ENCODE measurements at places on chromosomes 1 and 21.

DNA sequence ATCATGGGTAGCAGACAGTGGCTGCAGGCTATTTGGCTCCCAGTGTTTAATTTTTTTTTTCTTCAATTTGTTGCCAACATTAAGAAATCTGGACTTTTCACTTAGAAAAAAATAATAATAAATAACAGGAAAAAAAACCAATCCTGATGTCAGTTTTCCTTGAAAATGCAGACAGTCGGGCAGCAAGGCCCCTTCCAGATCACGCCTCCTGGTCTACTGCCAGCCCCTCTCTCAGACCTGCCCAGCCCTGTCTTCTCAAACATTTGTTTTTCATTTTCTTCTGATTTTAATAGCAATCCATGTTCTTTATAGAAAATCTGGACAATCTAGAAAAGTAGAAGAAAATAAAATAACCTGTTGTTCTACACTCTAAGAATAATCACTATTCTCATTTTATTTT is 15.5 kb downstream of the IFNGR2 start:
- DNase-seq, result no peak

GRCh38 chr1:217072926-217073325 is 349.7 kb upstream of the ESRRG start:
- no peak for DNase-seq

GRCh38 chr21:37737507-37737906 is 178.8 kb downstream of the KCNJ6 start:
- no peak for DNase-seq

DNA sequence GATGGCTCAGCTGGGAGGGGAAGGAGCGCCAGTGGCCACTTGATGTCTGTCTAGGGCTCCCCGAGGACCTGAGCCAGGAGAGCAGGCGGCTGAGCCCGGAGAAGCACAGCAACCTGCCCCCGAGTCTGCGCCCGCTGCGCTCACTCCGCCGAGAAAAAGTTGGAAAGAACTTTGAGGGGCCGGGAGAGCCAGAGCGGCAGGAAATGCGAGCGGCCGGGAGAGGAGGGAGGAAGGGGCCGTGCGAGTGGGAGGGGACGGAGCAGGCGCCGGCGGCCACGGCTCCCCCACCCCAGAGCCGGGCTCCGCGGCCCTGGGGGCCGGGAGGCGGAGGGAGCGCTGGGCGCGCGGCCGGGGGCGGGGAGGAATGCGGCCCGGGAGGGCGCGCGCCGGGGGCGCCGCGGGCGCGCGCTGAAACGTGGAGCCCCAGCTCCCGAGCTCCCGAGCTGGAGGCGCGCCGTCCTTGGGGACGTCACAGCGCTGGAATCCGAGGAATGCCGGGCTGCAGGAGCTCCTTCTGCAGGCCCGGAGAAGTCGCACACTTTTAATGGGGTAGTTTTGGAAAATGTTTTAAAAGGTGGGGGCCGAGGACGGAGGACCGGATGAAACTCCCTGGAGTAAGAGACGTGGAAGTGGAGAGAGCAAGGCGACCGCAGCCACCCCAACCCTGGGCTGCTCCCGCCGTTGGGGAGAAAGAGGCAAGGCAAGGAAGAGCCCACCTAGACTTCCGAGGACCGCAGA is at the start of gene PTPN14:
TSS of gene PTPN14 (minus strand) at position 167 of the 738 bp plus-strand sequence. CDS start 86,799 bp downstream, outside the sequence.
- DNase-seq, result peak; percentile 88

DNA sequence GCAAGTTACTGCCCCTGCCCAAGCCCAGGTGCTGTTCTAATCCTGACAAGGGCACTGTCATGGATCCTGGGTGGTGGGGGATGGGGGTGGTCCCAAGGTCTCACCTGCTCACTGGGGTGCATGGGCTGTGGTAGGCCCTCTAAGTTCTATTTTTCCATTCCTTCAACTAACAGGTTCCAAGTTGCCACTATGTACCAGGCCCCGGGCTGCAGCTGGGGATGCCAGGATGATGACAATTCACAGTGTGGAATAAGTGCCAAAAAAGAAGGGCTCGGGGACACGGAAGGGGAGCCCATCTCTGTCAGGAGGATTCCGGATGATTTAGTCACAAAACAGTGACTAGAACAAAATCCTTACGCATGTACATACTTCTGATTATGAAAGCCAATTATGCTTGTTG is 76.0 kb downstream of the STUM start:
- no peak for DNase-seq

DNA sequence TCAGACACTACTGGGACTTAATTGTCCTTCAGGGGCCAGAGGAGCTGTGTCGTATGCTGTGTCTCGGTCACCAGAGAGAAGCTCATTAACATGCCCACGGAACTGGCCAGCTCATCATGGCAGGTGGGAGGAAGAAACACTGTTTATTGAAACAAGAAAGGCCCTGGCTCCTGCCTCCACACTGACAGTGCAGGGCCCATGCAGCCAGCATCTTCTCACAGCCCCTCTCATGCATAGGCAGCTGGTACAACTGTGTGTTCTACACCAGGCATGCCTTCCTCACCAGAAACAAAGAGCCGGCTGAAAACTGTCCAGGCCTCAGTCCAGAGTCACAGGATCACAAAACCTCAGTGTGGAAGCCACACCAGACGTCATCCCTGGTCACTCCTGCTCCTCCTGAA is 106.0 kb downstream of the UBE2U start:
- DNase-seq, result no peak

DNA sequence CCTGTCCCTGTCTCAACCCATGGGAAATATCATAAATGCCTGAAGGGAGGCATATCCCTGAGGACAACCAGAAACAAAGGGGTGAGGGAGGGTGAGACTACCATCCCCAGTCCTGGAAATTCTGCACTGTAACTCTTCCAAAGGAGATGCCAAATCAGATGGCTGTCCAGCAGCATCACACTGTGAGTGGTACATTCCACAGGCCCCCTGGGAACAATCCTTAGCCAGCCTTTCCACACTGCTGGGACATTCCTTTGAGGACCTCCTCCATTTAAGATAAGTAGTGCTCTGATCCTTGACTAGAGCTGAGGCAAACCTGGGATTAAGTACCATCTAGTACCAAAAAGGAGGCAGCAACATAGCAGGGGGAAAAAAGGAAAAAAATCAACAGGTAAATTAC is 10.7 kb downstream of the IVL start:
- DNase-seq, result no peak

DNA sequence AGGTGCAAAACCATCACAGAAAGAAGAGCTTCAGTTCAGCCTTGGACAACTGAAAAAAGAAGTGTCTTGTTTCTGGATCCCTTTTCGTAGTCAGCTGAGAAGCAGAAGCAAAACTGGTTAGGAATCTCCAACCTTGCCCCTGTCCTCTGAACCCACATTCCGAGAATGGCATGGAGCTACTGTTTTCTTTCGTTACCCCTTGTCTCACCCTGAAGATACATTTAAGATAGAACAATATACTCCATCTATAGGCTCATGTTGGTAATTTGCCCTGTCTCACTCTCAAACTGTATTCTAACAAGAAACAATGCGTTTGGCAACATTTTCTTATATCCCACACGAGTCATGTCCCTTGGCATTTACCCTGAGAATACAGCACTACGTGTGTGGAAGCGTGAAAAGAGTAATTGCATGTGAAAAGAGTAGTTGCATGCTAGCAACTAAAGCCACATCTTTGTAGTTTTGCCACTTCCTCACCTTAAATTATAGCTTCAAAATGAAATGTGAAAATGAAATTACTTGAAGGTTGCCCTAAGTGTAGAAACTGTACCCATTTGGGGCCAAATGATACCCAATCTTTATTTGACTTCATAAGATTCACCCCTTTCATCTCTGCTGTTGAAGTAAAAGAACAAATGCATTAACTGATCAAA is 5.3 kb downstream of the SLAMF7 start:
- DNase-seq, result no peak

Measured in kidney capillary endothelial cell (primary cell).